HCEC 1CT (cell line): ENCODE measurements at places on chromosomes 4 and X.

- no peak for DNase-seq
These were observed 183.3 kb downstream of the KDR start for GRCh38 chr4:54941994-54942552.

DNA sequence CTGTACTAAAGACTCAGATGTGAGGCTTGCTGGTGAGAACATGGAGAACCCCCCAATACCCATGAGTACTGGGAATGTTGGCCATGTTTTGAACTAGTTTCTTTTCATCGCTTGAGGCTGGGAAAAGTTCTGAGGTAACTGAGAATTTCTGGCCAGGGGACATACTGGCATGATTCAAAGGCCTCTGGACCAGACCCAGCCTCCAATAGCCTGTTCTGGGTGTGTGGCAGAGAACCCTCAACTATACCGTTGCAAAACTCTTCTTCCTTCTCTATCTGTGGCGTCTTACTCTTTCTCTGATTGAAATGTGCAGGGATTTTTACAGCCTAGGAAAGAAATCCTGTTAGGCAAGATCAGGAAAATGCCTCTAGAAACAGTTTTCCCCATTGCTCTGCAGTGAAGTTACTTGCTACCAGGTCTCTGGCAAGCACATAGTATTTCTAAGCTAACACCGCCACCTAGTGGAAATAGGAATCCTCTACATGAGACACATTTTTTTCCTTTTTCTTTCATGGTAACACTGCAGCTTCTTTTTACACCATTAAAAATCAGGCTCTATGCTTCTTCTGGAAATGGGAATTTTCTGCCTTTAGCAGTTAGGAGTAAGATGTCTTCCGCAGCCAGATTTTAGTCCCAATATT lies 170.7 kb upstream of the ZCCHC13 start:
- peak; percentile 31 for DNase-seq

GRCh38 chr4:38659346-38659745 lies 4.7 kb upstream of the KLF3 start:
- DNase-seq = no peak

DNA sequence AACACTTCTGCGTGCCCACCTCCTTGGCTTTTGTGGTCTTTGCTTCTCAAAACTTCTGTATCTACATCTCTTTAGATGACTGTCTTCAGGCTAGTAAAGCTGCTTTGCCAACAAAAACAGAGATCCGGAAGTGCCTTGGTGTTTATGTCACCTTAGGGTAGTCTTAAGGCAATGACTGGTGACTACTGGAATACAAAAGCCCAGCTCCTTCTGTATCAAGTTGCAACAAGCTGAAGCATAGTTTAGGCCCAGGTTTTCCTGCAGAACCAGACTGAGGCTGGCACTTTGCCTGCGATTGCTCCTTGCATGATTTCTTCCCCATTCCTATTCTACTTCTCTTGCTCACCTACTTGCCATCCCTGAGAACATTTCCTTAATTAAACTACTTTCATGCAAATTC lies 333.8 kb downstream of the DMD start:
- no peak for DNase-seq

DNA sequence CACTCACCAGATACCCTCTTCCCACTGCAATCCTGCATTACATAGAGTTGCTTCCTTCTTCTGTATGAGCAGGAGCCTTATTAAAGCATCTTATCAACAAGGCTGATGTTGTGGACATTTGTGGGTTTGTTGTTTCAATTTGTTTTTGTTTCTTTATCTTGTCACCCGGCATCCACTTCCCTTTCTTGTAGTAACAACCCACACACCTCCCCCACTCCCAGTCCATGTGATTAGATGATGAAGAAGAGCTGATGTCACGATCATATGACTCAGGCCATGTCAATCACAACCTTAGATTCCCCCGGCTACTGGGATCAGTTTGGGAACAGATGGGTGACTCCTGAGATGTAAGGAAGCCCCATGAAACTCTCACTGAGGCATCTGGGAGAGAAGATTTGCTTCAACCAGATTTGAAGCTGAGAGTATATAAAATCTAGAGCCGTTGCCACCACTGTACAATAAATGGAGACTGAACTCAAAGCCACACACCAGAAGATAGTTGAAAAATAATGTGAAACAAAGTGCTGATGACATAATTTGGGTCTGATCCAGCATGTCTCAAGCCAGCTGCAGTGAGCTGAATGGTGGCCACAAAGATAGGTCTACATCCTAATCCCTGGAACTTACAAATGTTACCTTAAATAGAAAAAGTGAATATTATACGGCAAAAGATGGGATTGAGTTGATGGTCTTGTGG lies 34.1 kb upstream of the SRD5A3 start:
- DNase-seq = peak; percentile 31

- DNase-seq = no peak
These were observed 80.0 kb downstream of the NWD2 start for GRCh38 chr4:37324546-37324945.

DNA sequence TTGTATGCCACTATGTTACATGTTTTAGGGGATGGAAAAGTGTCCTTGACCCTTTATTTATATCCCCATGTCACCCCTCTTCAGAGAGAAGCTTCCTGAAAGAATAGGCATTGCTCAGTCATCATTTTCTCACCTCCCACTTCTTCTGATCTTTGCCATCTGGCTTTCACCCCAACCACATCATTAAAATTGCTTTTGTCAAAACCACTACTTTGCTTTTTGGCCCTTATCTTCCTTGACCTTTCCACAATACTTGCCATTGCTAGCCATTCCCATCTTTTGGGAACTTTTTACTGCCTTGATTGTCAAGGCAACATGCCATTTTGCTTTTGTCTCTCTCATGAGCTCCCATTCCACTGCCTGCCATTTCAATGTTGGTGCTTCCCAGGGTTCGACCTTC lies 14.9 kb upstream of the FAM9B start:
- DNase-seq = no peak

DNA sequence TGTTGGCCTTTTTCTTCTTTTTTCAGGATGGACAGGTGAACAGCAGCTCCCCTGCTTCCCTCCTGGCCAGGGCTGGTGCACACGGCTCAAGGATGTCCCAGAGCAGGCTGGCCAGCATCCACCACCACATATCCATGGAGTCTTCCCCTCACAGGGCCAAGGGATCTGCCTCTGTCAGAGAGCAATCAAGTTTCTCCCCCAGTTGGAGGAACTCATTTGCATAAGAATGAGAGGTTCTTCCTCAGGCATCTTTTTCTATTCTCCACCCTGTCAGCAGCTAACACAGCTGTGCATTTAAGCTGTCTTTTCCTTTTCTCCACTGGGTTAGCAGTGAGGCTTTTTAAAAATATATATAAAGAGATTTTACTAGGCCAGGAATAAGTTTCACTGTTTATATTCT lies 143.8 kb downstream of the ANAPC10 start:
- no peak for DNase-seq

- DNase-seq = no peak
These were observed 214.6 kb downstream of the FRMPD4 start for GRCh38 chrX:12352922-12353321.

DNA sequence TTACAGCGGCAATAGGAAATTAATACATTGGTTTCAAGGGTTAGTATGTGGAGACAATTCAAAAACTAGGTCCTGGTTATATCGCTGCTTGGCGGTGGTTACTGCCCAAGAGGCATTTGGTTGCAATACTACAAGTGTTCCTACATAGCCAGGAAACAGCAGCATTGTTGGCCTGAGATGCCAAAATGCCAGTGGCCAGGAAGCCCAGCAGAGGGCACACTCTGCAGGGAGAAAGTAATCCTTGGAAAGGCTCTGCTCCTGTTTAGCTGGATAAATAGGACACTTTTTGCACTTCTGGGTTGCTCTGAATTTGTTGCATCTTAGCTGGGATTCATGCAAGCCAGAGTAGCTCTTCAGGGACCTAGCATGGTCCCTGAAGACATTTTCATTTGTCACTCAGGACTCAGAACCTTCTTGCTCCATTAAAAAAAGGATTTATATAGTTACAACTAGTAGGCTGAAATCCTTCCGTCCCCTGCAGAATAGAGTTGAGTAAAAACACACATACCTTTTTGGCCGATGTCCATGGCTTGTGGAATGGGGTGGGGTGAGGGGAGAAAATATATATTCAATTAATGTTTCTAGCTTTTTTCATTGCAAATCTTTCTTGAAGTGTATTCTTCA lies 8.1 kb upstream of the GPR119 start:
- DNase-seq = peak; percentile 43

DNA sequence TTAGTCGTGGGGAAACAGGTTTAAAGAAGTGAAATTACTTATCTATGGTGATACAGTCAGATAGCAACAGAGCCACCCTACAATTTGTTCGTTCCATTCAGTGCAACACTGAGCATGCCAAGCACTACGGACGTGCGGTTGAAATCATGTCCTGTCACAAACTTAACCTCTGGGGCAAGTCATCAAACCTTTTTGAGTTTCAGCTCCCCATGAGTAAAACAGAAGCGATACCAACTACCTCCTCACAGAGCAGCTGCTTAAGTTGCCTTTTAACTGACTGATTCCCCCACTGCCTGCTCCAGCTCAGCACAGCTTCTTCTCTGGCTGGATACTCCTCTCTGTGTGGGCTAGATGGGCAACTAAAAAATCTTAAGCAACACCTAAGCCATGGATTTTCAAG lies 36.0 kb downstream of the LHFPL1 start:
- DNase-seq = no peak

GRCh38 chr4:2045518-2045951 lies 13.6 kb upstream of the NAT8L start:
- no peak for DNase-seq

DNA sequence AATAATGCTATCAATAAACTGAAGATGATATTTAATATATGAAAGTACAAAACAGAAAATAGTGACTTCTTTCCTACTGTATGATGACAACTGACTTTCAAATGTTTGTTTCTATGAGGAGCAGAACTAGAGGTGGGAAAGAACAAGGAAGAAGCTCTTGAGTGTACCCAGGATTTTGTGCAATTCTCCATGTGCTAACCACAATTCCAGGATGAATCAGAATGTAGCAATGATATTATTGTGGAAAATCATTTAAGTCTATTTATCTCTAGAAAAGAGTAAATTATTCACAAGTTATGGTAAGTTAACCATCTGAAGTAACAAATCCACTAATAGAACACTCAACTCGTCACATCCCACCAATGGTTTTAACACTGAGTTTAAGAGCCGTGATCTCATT lies 324.1 kb upstream of the EMCN start:
- peak; percentile 35 for DNase-seq

DNA sequence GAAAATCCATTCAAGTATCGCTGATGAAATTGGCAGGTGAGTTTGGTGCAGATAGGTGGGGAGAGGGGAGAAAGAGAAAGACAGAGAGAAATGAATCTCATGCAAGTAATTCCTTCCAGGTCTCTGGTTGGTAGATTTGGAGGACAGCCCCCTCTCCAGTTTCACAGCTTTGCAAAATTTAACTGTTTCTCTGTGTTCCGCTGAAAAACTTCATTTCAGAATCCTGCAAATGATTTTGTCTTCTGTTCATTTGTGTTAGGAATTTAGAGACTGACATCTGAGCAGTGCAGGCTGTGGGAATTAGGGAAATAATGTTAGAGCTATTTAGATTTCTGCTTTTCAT lies 328.5 kb downstream of the FBXW7 start:
- no peak for DNase-seq
